ENCODE measurements at places on chromosomes 1 and 21. TPM values are rescaled to one million over a fixed set of nuclear protein-coding genes. Genes with fewer than 3 reads are reported as not detected.

DNA sequence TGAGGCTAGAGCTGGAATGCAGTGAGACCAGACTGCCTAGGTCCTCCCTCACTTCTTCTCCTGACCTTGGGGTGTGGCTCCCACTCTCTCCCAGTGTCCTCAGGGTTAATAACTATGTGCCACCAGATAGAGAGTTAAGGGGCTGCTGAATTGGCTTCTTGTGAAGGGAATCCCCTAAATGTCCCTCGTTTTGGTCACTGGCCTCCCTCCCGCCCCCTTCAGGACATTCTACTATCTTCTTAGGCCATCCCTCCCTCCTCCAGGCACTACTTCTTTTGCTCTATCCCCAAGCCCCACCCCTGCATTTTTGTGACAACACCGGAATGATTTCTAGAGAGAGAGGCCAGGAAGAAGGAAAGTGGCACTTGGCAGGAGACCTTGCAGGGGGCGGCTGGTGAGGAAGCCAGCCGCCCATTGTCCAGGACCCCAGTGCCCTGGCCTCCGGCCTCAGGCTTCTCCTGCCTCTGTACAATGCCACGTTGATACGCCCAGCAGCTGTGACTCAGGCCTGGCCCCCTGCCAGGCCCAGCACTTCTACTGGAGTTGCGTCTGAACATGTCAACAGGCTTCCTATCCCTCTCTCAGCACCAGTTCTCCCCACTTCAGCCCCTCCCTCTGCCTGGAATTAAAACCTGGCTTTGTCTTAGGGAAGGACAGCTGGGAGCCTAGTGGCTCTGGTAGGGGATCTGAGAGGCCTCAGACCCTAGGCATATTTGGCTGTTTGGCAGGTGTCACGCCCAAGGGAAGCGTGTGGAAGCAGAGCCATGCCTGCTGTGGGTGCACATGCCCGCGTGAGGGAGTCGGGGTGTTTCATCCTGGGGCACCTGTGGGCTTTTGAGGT is 9.1 kb downstream of the LMNA start:
- peak; percentile 100 for DNase-seq

GRCh38 chr1:117696561-117696960 is 90.7 kb downstream of the TENT5C start:
- DNase-seq, result no peak

The CTSE gene
- total RNA-seq, result 0.79 TPM

The OXCT2 gene
- not detected for total RNA-seq

- no peak for DNase-seq
Observed at GRCh38 chr1:205716371-205717132, 33.4 kb downstream of the NUCKS1 start.

The PRKAA2 gene
- total RNA-seq, result 1.0 TPM

- DNase-seq, result no peak
Observed at GRCh38 chr1:20158358-20159070, 19.4 kb downstream of the PLA2G2F start.

DNA sequence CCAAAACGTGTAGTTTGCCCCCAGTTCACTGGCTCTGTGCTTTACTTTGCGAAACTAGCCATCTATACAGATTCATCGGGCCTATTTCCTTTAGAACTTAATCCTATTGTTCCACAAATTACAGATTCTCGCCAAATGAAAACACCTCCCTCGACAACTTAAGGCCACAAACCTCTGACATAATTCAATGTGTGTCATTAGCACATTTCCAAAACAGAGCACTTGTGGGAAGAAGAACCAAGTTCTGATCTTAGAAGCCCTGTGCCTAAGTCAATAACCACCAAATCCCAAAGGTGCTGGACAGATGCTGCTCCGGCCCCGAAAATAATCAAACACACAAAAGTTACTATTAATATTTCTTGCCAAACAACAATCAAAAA is 93.9 kb downstream of the SLC45A1 start:
- no peak for DNase-seq

The S100B gene
- not detected for total RNA-seq

The IGSF9 gene
- total RNA-seq, result 0.44 TPM

Data from MCF 10A (cell line).